PC-9 (cell line): ENCODE measurements at places on chromosomes 6 and 20.
A peak's percentile ranks its signal among the peaks of the same experiment; 100 is the strongest.

DNA sequence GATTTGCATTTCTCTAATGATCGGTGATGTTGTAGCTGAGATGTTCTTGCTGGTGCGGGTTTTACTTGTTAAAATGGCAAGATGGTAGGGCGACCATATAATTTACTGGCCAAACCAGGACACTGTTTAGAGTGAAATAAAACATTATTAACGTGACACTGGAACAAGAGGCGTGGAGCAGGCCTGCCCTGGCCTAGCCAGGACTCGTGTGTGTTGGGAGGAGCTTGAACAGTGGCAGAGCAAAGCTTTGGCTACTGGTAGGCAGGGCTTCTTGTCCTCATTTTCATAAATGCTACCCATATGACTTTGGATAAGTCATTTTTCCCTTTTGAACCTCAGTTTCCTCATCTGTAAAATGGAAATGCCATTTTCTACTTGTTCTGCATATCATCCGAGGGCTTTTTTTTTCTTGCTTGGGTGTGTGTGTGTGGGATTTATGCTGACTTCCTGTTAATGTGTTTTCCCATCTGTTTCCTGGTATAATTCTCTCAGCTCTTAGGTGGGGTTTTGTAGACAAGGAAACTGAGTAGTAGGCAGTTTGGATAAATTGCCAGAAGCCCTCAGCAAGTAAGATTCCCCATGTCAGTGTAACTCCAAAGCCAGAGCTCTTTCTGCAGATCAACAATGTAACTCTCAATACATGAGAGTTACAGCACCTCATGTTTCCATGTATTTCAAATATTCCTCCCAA is 81.7 kb downstream of the TOX2 start:
- DNase-seq, result no peak

DNA sequence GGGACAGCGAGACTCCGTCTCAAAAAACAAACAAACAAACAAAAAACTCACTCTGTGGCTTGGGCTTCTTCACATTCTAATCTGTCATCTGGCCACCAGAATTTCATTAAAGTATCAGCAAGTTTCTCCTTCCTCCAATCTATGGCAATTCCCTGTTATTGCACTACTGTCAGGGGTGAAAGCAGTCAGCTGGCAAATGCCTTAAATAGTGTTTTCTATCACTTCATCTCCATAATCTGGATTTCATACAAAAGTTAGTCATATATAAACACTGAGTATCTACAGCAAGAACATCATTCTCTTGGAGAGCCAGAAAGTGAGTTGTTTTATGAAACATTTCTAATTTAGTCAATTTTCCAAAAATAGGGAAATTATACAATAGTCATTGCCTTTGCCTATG is 56.1 kb downstream of the PHACTR3 start:
- no peak for DNase-seq

- DNase-seq, result no peak
Measured at GRCh38 chr6:46246081-46246480, 75.3 kb upstream of the ENPP5 start.

- peak; percentile 37 for DNase-seq
Measured at GRCh38 chr6:152272486-152272885, 364.7 kb downstream of the SYNE1 start.

DNA sequence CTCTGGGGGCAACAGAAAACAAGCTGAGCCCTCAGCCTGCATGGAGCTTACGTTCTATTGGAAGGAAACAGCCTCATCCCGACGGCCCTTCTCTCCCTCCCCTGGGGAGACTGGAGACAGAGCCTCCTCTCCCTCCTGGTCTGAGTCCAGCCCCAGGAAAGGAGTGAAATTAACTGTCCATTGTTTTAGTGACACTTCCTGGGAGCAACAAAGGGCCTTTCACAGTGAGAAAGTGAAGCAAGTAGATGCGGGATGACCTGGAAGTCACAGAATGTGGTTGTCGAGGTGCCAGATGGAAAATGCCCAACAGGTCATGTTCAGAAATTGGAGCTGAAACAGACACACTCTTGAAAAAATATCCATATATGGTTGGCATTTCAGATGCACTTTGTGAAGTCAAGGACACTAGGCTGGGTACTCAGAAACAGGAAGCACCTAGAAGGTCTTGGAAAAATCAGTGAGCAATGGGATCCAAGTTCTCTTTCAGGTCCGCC is 77.8 kb downstream of the TFAP2C start:
- DNase-seq, result no peak

- DNase-seq, result no peak
Measured at GRCh38 chr20:33784225-33784624, 26.9 kb upstream of the CHMP4B start.

DNA sequence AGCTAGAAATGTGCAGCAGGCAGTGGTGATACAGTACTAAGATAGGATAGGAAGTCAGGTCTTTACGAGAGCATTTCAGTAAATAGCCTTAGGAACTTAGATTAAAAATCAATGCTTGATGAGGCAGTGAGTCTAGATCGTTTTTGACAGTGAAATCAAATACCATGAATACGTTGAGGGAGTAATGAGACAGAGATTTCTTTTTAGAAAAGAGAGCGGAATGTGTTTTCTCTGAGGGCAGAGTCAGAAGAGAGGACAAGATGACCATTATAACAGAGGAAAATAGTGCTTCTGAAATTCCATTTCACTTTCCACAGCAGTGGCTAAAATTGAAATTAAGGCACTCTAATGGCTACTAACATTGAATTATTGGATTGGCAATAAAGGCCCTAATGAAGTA is 339.6 kb downstream of the UTRN start:
- no peak for DNase-seq

DNA sequence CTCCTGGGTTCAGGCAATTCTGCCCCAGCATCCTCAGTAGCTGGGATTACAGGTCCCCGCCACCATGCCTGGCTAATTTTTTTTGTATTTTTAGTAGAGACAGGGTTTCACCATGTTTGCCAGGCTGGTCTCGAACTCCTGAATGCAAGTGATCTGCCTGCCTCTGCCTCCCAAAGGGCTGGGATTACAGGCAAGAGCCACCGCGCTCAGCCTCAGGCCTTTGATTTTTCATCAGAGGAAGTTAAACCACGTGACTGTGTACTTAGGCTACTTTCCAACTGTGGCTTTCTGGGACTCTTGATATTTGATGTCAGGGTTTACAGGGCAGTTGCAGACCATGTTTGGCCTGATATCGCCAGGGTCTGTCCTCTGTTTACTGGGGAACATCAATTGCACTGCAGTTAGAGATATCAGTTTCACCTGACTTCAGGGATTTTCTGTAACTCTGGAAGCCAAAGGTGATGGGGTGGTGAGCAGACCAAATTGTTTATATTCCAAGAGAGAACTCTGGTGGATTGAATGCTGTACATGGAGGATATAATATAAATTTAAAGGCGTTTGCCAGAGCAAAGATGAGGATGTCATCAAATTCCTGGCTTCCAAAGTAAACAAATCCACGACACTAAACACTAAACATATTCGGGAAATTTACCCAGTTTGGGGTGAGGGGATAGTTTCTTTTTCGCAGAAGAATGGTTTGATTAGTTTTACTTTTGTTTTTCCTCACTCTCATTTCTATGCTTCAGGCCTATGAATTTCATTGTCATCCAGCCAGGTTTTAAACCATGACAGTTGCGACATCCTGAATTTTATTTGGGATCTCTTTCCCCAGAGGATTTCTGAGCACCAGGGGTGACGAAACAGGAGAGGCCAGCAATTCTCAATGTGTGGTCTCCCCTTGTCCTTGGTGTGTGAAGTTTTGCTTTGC is 4.2 kb downstream of the PSMF1 start:
- DNase-seq, result no peak

DNA sequence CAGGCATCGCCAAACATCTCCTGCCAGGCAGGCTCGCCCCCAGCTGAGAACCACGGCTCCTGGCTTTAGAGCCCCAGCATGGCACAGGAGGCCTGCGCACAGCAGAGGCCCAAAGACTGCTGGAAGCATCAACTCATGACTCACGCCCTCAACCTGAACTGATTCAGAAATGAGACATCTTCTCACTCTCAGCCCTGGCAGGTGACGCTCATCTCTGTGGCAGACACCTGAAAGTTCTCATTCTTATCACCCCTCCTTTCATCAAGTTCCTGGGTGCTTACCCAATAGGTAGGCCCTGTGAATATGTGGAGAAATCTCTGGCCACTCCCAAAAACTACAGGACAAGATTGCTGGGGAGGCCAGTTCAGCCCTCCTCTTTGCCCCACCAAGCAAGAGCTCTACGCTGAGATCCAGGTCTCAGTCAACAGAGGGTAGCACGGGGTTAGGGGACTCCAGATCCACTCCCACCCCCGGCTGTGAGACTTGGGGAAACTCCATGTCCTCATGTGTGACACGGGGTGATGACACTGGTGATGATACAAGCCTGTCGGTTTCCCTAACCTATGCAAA is 11.3 kb downstream of the NFATC2 start:
- peak; percentile 96 for DNase-seq

GRCh38 chr6:21836277-21836676 is 242.7 kb downstream of the SOX4 start:
- no peak for DNase-seq

DNA sequence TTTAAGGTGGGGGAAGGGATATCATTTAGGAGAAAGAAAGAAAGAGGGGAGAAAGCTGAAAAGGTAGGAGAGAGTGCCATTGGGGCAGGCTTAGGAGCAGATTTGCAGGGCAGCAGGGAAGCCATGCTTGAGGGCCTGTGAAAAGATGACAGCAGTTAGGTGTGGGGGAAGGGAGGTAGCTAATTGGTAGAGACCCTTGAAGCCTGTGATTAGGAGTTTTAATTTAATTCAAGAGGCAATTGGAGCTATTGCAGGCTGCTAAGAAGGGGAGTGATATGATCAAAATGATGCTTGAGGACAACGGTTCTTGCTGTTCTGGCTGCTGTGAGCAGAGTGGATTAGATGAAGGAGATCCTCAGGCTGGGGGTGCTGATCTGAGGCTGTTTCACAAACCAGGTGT is 24.5 kb upstream of the SEC63 start:
- DNase-seq, result no peak

- no peak for DNase-seq
Measured at GRCh38 chr20:61430228-61430624, 178.2 kb downstream of the CDH4 start.

DNA sequence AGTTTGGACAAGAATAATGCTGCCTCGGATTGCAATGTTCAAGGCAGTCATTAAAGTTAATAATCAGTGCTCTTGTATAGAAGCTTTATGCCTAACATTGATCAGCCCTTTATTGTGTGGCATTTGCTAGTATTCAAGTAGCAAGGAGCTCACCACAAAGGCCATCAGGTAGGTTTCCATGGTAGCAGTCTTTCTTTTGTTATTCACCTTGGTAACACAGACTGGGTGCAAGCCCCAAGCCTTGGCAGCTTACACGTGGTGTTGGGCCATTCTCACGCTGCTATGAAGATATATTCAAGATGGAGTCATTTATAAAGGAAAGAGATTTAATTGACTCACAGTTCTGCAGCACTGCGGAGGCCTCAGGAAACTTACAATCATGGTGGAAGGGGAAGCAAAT is 149.3 kb downstream of the ADAT2 start:
- DNase-seq, result no peak

DNA sequence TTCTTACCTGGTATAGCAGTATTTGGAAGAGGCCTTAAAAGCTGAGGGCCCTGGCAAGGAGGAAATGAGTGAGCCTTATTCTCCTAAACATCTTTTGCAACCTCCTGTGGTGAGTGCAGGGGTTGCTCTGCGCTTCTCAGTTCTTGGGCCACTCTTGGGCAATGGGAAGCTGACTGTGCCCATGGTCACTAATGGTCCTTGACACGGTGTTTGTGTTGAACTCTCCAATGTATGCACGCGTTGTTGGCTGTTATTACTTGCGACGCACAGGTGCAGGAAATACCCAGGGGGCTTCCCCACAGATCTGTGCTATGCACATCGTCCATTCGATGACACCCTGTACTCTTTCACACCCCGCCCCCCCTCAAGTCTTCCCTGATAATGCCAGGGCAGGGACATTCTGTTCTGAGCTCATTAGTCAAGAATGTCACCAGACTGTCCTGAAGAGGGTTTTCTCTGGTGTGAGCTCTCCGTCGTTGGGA is 79.7 kb downstream of the EDN1 start:
- peak; percentile 75 for DNase-seq

DNA sequence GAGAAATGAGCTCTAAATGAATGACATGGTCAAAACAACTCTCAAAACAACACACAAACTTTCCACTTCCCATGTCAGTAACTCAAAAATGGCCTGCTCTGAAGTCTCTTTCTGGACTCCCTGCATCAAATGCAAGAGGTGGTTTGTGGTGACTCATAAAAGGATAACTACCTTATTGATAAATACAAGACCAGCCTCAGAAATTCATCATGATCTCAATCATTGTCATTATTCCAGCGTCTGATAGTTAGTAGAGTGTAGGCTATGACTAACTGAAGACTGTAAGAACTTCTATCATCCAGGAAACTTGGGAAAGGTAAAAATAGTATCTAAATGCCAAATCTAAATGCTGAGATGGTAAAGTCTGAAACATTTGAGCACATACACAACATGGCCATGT is 369.4 kb downstream of the BMP2 start:
- no peak for DNase-seq

DNA sequence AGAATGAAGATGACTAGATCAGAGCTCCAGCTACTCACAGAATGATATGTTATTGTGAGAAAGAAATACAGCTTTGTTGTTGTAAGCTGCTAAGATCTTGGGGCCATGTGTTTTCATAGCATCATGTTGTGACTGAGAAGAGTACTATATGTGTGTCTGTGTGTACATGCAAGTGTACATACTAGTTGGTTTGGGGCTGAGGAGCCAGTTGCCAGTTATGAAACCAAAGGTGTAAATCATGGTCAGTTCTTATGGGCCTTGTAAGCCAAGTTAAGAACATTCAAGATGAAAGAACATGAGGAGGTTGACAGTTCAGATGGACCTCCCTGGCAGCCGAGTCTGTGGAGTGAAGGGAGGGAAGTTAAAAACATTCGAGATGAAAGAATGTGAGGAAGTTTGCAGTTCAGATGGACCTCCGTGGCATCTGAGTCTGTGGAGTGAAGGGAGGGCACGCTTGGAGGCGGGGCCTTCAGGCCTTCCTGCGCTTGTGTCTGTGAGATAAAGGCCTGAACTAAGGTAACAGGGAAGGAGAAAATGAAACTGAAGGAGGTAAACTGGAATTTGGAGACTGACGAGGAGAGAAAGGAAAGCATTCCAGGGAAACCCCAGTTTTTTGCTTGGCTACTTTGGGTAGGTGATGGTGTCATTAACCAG is 13.9 kb downstream of the AFDN start:
- DNase-seq, result no peak

DNA sequence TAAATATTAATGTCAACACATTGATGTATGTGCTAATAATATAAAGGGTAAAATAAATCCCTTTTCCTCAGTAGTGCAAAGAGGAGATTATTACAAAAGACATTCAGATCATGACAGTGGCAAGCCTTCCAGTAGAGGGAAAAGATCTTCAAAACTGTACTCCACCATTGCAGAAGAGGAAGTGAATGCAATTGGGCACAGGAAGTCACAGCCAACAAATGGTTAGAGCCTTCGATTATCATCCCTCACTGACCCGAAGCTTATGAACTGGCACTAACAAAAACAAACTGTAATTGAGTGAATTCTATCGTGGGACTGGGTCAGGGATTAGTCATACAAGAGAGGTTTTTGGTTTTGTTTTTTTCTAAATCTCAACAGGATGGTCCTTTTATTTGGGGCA is 39.3 kb upstream of the SCGN start:
- no peak for DNase-seq

- no peak for DNase-seq
Measured at GRCh38 chr6:154637392-154637791, 95.8 kb upstream of the SCAF8 start.

- DNase-seq, result no peak
Measured at GRCh38 chr6:106066989-106067388, 19.1 kb upstream of the PRDM1 start.

- DNase-seq, result peak; percentile 94
Measured at GRCh38 chr6:113432521-113433334, 424.4 kb upstream of the MARCKS start.

GRCh38 chr6:119443993-119444641 is 94.6 kb upstream of the MAN1A1 start:
- DNase-seq, result no peak
